ENCODE measurements at places on chromosomes 1 and 21.

GRCh38 chr1:24442764-24443163 is 27.2 kb downstream of the NIPAL3 start:
- no peak for DNase-seq

GRCh38 chr1:19815801-19816736 is 986 bp upstream of the RNF186 start:
- DNase-seq: no peak

- no peak for DNase-seq
Observed at GRCh38 chr21:38490411-38491020, 7.8 kb downstream of the ERG start.

- DNase-seq: no peak
Observed at GRCh38 chr1:229088711-229089110, 182.2 kb upstream of the RAB4A start.

DNA sequence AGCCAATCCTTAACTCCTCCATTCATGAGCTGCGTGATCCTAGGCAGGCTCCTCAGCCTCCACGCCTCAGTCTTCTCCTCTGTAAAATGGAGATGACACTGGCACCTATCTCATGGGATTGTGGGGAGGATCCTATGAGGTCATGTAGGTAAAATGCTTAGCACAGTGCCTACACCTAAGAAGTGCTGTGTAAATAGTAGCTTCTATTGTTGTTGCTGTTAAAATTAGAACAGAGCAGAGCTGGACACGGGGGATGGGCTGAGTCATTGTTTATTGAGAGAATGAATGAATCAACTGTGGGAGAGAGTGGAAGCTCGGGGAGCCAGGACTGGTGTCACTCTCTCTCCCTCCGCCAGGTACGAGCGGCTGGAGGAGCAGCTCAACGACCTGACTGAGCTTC is 43.0 kb downstream of the TMCC2 start:
- DNase-seq: no peak

- no peak for DNase-seq
Observed at GRCh38 chr1:218507355-218508002, 162.3 kb downstream of the TGFB2 start.

GRCh38 chr1:158103861-158104522 is 76.7 kb upstream of the CD1D start:
- no peak for DNase-seq

DNA sequence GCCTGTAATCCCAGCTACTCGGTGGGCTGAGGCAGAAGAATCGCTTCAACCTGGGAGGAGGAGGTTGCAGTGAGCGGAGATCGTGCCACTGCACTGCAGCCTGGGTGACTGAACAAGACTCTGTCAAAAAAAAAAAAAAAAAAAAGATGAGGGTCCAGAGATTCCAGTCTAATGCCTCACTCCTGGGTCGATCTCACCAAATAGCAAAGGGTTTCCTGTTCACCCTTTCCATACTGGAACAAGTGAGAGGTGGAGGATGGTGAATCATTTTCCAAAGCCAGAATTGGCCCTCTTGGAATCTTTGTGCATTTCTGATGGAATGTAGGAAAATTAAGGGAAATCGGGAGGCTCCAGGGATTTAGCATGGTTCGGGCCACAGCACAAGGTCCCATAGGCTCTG is 58.1 kb upstream of the ZNF648 start:
- no peak for DNase-seq

- DNase-seq: no peak
Observed at GRCh38 chr1:36223381-36223995, 755 bp upstream of the THRAP3 start.
